NCI-H82 (cell line): ENCODE measurements at places on chromosomes 2 and 18.
A peak's percentile ranks its signal among the peaks of the same experiment; 100 is the strongest.

GRCh38 chr2:218006741-218007140 lies 3.9 kb upstream of the TNS1 start:
- DNase-seq: no peak

GRCh38 chr2:61520261-61520660 lies 17.9 kb downstream of the XPO1 start:
- DNase-seq: no peak

- DNase-seq: peak; percentile 5
Observed at GRCh38 chr2:173159791-173160463, 84.3 kb downstream of the MAP3K20 start.

- DNase-seq: no peak
Observed at GRCh38 chr2:138249207-138249606, 252.4 kb upstream of the SPOPL start.

DNA sequence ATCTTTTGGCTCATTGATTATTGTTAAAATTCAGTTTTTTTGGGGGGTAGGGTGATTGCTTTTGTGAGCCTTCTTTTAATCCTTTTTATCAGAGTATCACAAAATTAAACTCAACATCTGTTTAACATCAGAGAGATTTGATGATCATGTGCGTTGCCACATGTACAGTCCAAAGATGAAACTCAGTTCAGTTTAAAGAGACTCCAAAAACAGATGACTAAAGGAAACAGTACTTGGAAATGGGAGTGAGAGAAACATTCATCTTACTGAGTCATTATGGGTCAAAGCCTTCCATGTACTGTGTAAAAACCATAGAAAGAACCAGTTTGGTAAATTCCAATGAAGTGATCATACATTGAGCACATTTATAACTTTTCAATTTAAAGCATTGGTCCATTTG lies 53.0 kb downstream of the LYPD6 start:
- DNase-seq: no peak

DNA sequence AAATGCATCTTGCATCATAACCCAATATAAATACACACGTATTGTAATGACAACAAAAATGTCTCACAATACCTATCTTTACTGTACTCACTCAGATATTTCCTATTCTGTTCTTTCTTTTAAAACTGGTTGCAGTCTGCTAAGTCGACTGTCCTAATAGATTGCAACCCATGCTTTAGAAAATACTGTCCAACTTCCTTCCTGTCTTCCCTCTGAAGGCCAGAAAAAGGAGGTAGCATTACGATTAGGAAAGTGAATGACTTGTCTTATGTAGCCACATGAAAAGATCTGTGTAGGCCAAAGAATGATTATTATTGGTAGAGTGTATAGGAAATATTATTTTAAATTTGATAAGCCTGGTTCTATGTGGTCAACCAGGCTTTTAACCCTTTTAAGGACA lies 134.1 kb downstream of the FAM210A start:
- no peak for DNase-seq
